HuH-7 (cell line): ENCODE measurements at places on chromosomes 13 and 19.

GRCh38 chr13:108897955-108898354 lies 268.5 kb downstream of the MYO16 start:
- no peak for DNase-seq

GRCh38 chr19:39398297-39398864 lies 7.2 kb downstream of the MED29 start:
- DNase-seq = no peak

GRCh38 chr13:24073657-24074056 lies 86.9 kb upstream of the SPATA13 start:
- no peak for DNase-seq

- DNase-seq = no peak
Measured at GRCh38 chr13:114226088-114226487, 8.6 kb upstream of the CDC16 start.

DNA sequence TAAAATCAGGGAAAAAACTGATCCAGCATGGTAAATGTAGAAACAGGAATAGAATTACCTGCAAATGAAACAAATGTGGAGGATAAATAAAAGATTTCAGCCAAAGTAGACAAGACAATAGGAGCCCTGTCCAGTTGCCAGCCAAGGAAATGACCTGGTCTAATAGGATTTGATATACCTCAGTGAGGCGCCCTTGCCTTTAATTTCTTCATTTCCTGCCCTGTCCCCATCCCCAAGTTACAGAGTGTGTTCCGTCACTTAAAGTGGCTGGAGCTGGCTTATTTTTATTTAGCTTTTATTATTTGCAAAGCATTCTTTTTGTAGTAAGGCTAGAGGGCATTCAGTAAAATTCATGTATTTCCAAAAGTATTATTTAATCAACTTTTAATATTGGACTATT lies 1022.0 kb downstream of the EFNB2 start:
- DNase-seq = no peak

- DNase-seq = no peak
Measured at GRCh38 chr13:33918199-33918932, 100.4 kb downstream of the RFC3 start.

- DNase-seq = peak; percentile 22
Measured at GRCh38 chr13:31742097-31742734, 2.9 kb downstream of the RXFP2 start.

DNA sequence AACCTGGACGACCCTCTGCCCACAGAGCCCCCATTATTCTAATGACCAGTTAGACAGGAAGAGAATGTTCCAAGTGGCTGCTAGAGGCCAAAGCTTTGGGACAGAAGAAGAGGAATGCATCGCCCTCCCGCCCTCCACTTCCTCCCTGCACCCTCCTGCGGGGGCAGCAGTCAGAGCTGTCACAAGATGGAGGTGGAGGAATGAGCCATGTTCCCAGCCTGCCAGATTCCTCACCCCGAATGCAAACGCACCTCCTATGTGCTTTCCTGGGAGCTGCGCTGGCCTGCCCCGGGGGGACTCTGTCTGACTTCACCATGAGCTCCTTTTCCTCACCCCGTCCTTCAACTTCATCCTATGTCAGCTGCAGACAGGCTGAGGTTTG lies 1.7 kb downstream of the YJEFN3 start:
- no peak for DNase-seq

- no peak for DNase-seq
Measured at GRCh38 chr19:56116606-56117005, 4.5 kb downstream of the ZNF787 start.

DNA sequence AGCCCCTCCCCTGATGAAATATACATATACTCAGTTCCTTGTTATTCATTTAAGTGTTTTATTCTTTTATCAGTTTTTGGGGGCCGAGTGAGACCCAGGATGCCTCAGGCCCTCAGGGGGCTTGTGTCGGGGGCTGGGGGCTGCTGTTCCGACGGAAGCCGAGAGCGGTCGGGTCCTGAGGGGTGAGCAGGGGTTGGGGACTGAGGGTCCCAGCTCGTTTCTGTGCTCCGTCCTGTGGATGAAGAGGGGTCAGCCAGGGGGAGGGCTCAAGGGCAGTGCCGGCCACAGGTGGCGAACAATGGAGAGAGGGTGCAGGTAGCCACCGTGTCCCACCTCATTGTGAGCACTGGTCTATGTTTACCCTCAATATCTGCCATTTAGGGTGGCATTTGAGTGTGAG lies 1.9 kb downstream of the PCP2 start:
- DNase-seq = no peak

- DNase-seq = peak; percentile 84
Measured at GRCh38 chr19:35247526-35248309, 1.1 kb upstream of the LSR start.

- DNase-seq = no peak
Measured at GRCh38 chr19:1520203-1520780, 3.6 kb upstream of the PLK5 start.

GRCh38 chr19:14048443-14049153 lies 13.3 kb downstream of the PALM3 start:
- DNase-seq = peak; percentile 71
